Right atrium auricular region (tissue), 2 donors: ENCODE measurements at places on chromosomes 13 and 19. TPM values are rescaled to one million over a fixed set of nuclear protein-coding genes. Genes with fewer than 3 reads are reported as not detected.

PIH1D1 gene
- total RNA-seq: 61.5 TPM

EPS8L1 gene
- total RNA-seq: 6.7 TPM

ZNF724 gene
- 1.4 TPM for total RNA-seq

TTC9B gene
- not detected for total RNA-seq

CGB2 gene
- not detected for total RNA-seq

CALR3 gene
- not detected for total RNA-seq

HIPK4 gene
- total RNA-seq: 1.0 TPM

GRK1 gene
- not detected for total RNA-seq

ZNF726 gene
- total RNA-seq: not detected

KRTDAP gene
- not detected for total RNA-seq

TTYH1 gene
- total RNA-seq: 1.7 TPM

PCDH17 gene
- 3.6 TPM for total RNA-seq

DENND1C gene
- 0.75 TPM for total RNA-seq

CEACAM21 gene
- not detected for total RNA-seq

CDC42EP5 gene
- 11.4 TPM for total RNA-seq

KLF16 gene
- 5.6 TPM for total RNA-seq

GPR18 gene
- total RNA-seq: 0.28 TPM

MIA gene
- total RNA-seq: 3.5 TPM

STOML3 gene
- total RNA-seq: not detected

PODNL1 gene
- 0.47 TPM for total RNA-seq

NLRP4 gene
- not detected for total RNA-seq

SIGLEC6 gene
- total RNA-seq: 0.44 TPM

ZNF525 gene
- 3.2 TPM for total RNA-seq

PGLYRP2 gene
- total RNA-seq: not detected

RFPL4AL1 gene
- total RNA-seq: not detected

ZNF793 gene
- 3.4 TPM for total RNA-seq

SYT5 gene
- not detected for total RNA-seq

PABPC3 gene
- total RNA-seq: not detected

TPM4 gene
- total RNA-seq: 163 TPM

PRR22 gene
- total RNA-seq: 0.83 TPM

SLC10A2 gene
- total RNA-seq: not detected

NPHS1 gene
- total RNA-seq: not detected

KLC3 gene
- 0.75 TPM for total RNA-seq

FLT3 gene
- 0.12 TPM for total RNA-seq

HPN gene
- total RNA-seq: 7.2 TPM

C19orf38 gene
- total RNA-seq: not detected

GPR108 gene
- total RNA-seq: 40.3 TPM

DMPK gene
- 107 TPM for total RNA-seq
